ENCODE measurements at places on chromosomes 16 and 17. TPM values are rescaled to one million over a fixed set of nuclear protein-coding genes. Genes with fewer than 3 reads are reported as not detected.

DNA sequence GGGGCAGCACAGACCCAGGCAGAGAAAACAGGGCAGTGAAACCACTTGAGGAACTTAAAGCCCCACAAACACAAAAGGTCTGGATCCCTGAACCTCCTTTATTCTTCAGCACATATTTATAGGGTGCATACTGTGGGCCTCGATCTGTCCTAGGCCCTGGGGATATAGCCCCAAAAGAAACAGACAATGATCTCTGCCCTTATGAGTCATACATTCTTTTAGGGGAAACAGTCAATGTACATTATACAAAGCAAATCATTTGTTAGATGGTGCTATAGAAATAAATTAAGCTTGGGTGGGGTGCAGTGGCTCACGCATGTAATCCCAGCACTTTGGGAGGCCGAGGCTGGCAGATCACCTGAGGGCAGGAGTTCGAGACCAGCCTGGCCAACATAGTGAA, 10.0 kb upstream of the HES7 start:
- no peak for DNase-seq

The CD300E gene
- total RNA-seq: not detected

- no peak for DNase-seq
Measured at GRCh38 chr17:59337741-59338299, 6.4 kb downstream of the YPEL2 start.

The LCMT1 gene
- 33.0 TPM for total RNA-seq

- DNase-seq: no peak
Measured at GRCh38 chr16:3088925-3089716, 10.0 kb downstream of the ZSCAN10 start.

- peak; percentile 4 for DNase-seq
Measured at GRCh38 chr17:57724026-57724728, 20.9 kb downstream of the CCDC182 start.

The EPN3 gene
- total RNA-seq: 0.99 TPM

GRCh38 chr17:41651625-41652460, 27.5 kb upstream of the KRT17 start:
- peak; percentile 64 for DNase-seq

The TMEM235 gene
- total RNA-seq: not detected

DNA sequence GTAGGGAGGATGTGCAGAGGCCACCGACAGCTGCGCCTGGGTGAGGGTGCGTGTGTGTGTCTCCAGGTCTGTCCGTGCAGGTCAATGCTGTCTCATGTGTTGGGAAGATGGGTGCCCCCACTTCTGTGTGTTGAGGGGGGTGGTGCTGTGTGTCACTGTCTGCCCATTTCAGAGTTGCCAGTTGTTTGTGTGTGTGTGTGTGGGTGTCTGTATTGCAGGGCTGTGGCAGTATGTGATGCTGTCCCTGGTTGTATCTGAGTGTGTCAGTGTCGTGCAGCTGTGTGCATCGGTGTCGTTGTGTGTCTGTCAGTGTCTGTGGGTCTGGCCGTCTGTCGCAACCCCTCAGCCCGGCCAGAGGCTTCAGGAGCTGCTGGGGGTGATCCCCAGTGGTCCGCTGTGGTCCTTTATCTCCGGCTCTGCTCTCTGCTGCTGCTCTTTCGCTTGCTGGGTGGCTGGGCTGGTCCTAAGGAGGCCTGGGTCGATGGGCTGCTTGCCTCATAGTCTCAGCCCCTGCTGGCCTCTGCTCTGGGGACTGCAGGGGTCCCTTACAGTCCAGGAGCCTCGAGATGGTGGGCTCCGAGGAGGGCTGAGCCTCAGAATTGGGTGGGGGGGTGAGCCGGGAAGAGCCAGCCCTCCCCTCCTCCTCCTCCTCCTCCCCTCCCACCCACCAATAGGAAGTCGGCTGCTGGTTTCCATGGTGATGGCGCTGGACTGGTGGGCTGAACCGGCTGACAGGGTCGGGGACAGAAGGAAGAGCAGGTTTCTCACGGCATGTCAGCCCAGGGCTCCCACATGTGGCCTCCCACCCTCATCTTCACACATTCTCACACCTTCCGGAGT, at the start of gene TSPOAP1:
TSPOAP1 (minus strand) TSS at position 601 of the 840 bp plus-strand sequence. CDS start 875 bp downstream, outside the sequence.
- no peak for DNase-seq

The TMED6 gene
- total RNA-seq: 0.87 TPM

- DNase-seq: no peak
Measured at GRCh38 chr16:305916-306626, 23.1 kb downstream of the PDIA2 start.

- peak; percentile 91 for DNase-seq
Measured at GRCh38 chr17:5584383-5585286, at the start of gene NLRP1. NLRP1 (minus strand) TSS chr17:5584509; CDS start chr17:5583957, 552 bp downstream.

GRCh38 chr17:64150237-64151015, 20.5 kb upstream of the ERN1 start:
- peak; percentile 51 for DNase-seq

The STX1B gene
- total RNA-seq: 0.80 TPM

DNA sequence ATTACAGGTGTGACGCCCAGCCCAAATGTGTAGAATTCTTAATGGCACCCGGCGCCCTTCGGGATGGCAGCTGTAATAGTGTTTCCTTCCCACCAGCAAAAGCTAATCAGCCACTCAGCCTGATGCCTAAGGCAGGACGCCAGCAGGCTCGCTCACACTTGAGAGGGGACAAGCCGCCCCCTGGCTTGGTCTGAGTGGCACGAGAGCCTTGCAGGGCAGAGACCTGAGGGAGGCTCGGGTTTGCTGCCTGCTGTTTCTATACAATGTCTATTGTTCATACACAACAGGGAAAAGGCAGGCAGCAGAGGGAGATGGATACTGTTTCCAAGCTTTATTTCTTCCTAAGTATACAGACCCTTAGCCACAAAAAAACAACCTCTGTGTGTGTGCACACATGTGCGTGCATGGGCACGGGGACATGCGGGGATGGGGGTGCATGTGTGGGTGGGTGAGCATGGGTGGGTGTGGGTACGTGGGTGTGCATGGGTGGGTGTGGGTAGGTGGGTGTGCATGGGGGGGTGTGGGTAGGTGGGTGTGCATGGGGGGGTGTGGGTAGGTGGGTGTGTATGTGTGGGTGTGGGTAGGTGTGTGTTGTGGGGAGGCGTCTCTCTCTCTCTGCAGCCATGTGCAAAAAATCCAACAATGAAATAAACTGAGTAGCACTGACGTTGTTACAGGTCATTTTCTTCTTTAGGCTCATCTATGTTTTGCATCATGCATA, 10.0 kb downstream of the SLC38A8 start:
- no peak for DNase-seq

DNA sequence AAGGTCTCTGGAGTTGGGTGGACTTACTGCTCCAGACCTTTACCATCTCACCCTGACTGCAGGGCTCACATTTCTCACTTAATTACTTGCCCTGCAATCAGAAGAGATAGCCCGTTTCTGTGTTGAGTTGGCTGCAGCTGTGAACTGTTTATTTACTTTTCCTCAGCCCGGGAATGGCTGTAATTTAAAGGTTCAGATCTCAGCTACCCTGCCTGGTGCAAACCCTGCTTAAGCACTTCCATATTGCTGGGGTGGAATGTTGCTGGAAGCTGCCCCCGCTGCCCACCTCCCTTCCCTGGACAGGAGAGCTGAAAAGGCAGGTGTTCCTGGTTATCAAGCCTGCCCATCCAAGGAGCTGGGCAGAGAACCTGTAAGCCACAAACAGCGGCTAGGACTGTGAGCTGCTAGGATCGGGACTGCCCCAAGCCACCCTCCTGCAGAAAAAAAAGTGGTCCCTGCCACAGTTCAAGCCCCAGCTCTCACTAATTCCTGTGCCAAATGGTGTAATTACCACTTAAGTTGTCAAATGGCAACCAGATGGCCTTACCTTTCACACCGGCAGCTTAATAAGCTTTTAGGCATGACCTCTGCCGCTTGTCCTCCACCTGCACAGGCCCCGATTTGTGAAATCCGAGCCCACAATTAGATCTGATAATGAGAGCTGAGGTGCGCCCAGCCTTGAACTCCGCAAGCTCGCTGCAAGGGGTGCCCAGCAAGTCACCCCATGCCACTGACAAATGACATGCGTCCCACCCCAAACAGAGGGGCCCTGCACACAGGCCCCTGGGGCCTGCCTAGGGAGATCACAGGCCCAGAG, 269.8 kb downstream of the C16orf95 start:
- no peak for DNase-seq

- peak; percentile 11 for DNase-seq
Measured at GRCh38 chr17:63450551-63450950, 4.4 kb upstream of the CYB561 start.

DNA sequence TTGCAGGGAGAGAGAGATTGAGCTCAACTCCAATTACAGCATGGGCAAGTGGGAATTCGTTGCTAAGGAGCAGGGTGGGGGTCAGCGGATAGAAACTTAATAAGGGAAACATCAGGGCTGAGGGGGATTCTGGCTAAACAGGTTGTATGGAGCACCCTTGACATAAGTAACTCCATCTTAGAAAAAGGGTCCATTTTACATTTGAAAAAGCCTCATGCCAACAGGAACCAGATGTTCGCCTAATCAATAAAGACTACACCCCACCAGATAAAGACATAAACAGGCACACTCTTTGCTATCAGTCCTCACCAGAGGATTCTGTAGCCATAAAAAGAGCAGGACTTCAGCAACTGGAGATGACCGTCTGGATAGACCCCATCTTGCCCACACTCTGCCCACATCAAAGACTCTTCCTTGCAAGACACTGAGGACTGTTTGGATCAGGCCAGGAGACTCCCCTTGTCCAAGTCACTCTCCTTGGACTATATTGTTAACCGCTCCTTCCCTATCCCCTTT, 1.6 kb upstream of the LRRC75A start:
- DNase-seq: no peak

DNA sequence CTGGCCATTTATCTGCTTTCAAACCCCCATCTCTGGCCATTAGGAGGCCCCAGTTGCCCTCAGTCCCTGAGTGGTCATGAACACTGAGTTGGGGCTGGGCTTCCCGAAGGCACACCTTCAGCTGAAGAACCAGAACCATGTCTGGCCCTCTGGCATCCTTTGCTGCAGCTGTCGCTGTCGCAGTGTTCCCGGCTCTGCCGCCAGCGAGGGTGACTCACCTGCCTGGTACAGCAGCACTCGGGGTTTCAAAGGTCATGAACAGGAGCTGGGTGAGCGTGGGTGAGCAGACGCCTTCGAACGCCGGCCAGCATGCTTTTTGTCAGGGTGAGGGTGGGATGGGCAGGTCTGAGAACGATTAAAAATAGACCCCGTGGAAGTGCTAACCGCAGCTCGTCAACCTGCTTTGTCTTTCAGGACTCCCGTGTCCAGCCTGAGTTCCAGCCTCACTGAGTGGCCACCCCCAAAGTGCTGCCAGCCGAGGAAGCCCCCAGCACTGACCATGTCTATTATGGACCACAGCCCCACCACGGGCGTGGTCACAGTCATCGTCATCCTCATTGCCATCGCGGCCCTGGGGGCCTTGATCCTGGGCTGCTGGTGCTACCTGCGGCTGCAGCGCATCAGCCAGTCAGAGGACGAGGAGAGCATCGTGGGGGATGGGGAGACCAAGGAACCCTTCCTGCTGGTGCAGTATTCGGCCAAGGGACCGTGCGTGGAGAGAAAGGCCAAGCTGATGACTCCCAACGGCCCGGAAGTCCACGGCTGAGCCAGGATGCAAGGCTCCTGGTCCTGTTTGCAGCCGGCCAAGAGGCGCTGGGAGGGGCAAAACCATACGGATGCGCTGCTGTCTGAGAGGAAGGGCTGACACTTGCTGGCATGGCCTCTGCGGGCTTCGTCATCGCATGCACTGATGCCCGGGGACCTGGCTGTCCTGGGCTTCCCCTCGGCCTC, 7.6 kb downstream of the SNN start:
- DNase-seq: peak; percentile 59

The MSLN gene
- 13.5 TPM for total RNA-seq

DNA sequence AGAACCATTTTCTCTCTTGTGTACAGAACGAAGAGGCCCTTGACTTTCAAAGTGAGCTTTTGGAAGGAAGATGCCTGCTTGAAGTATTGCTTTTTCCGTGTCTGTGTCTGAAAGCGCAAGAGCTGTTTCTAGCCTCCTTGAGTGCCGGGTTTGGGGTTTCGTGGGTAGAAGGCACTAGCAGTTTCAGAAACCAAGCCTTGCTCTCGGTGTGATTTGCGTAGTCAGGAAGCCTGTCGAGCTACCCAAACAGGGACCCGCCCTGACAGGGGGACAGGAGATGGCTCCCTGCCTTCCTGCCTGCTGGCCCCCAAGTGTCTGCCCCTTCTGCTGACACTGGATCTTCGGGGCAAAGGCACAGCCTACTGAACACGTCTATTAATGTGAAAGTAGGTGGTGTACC, 322.0 kb downstream of the MAF start:
- no peak for DNase-seq

DNA sequence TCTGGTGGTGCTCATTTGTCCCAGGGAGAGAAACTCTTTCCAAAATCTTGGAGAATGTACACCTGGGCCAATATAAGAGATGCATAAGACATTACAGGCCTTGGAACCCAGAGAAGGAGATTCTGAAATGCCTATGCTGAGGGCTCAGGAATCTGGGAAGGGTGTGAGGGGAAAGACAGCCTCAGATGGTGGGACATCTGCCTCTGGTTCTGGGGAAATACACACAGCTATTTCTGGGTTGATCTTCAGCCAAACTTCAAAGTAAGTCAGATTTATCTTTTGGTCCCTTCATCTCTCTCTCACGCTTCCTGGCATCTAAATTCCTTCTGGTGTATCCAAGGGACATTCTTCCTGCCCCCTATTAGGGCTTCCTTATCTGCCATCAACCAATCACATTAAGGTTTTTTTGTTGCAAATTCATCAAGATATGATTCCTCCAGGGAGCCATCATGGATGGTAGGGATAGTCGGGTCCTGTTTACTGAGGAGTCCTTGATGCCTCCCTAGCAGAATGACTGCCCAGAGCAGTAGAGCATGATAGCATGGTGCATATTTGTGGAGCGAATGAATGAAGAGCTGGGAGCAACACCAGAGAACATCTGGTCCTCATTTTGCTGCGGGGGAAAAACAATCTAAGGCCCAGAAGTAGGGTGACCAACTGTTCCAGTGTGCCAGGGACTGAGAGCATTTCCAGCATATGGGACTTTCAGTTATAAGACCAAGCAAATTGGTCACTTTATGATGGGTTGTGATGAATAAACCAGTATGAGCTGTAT, 35.7 kb upstream of the DYNLL2 start:
- DNase-seq: no peak

The DHRS11 gene
- 13.0 TPM for total RNA-seq

The LRRC75A gene
- under 0.01 TPM for total RNA-seq

The NPIPA8 gene
- not detected for total RNA-seq

DNA sequence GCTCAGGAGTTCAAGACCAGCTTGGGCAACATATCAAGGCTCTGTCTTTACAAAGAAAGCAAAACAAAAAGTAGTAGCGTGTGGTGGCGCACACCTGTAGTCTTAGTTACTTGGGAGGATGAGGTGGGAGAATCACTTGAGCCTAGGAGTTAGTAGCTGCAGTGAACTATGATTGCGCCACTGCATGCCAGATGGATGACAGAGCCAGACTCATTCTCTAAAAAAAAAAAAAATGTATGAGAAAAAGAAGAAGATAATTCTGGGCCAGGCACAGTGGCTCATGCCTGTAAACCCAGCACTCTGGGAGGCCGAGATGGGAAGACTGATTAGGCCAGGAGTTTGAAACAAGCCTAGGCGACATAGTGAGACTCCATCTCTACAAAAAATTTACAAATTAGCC, 28.5 kb downstream of the STAT5B start:
- peak; percentile 61 for DNase-seq

GRCh38 chr17:63478814-63479494, 2.1 kb downstream of the ACE start:
- DNase-seq: peak; percentile 80
